Bronchial epithelial cell (primary cell): ENCODE measurements at places on chromosomes 7 and 10. TPM values are rescaled to one million over a fixed set of nuclear protein-coding genes. Genes with fewer than 3 reads are reported as not detected.
A peak's percentile ranks its signal among the peaks of the same experiment; 100 is the strongest.

- peak; percentile 35 for DNase-seq
These were observed 30.9 kb downstream of the LAMB1 start for GRCh38 chr7:107972075-107972482.

DNA sequence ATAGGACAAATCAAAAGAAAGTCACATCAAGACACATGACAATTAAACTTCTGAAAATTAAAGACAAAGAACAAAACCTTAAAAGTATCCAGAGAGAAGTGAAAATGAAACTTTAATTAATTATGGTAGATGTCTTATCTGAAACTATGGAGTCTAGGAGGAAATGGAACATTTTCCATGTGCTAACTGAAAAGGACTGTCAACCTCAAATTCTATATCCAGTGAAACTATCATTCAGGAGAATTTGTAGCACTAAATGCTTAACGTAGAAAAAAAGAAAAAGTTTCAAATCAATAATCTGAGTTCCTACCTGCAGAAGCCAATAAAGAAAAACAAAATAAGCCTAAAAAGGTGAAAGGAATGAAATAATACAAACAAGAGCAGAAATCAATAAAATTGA lies 33.1 kb upstream of the C10orf71 start:
- DNase-seq = no peak

- peak; percentile 53 for DNase-seq
These were observed 11.1 kb upstream of the CRTAC1 start for GRCh38 chr10:98041352-98042043.

DNA sequence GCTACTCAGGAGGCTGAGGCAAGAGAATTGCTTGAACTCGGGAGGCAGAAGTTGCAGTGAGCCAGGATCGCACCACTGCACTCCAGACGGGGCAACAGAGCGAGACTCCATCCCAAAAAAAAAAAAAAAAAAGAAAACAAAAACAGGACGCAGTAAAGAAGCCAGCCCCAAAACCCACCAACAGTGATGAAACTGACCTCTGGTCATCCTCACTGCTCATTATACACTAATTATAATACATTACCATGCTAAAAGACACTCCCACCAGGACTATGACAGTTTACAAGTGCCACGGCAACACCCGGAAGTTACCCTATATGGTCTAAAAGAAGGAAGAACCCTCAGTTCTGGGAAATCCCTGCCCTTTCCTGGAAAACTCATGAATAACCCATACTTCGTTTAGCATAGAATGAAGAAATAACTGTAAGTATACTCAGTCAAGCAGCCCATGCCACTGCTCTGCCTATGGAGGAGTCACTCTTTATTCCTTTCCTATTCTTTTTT lies 40.0 kb upstream of the EIF4H start:
- peak; percentile 28 for DNase-seq

DNA sequence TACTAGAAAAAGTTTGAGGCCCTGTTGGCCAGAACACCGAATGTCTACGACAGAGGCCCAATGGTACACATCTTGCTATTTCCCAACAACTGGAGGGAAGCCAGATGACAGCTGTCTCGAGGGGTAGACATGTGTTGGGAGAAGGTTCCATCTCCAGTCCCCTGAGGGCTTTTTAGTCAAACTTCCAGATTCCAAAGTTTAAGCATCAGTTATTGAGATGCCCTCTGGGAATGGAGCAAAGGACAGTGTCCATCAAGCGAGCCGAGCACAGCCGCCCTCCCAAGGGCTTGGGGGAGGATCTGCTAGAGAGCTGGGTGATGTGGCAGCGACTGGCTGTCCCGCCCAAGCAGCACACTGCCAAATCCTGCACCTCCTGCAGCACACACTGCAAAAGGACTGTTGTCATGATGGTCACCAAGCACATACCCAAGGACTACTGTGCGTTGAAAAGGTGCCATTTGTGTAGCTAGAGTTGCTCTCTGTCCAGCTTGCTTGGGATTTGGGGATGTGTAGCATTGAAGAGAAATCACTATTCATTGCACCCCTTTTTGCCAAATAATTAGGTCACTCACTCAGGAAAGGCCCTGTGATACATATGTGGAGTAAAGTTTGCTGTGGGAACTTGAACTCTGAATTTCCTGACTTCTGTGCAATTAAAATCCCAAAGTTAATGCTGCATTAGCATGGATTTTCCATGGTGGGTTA lies 164.6 kb downstream of the TRIL start:
- DNase-seq = no peak

DNA sequence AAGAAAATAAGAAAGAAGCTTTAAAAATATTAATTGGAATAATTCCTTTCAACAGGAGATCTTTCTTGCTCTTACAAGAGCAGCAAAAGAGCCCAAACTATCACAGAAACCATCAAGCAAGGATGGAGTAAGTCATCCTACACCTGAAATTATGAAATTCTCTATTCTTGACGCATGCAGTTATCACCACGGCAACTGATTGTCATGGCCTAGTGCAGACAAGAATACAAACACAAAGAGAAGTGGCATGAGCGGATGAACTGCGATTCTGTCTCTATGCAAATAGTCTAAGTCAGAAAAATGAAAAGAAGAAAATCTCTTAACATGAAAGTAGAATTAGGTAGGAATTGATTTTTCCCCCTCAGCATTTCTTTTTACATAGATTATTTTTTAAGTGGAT lies 54.8 kb upstream of the SLC35B4 start:
- peak; percentile 67 for DNase-seq

DNA sequence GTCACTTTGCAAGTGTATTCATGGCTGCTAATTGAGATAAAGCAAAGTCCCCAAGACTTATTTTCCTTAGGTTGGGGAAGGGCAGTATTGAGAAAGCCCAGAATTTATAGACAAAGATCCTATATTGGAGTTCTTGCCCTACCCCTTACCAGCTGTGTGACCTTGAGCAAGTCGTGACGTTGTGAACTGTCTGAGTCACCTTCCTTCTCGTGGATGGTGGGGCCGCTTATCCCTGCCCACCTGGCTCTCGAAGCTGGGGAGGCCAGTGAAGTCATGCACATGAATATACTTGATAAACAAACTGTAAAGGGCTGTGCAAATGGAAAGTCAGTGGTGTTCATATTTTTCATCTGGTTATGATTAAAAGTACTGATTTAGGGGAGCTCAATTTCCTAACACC lies 127.4 kb downstream of the TACC2 start:
- peak; percentile 71 for DNase-seq

- peak; percentile 73 for DNase-seq
These were observed 27.7 kb downstream of the RNF32 start for GRCh38 chr7:156668130-156668741.

GRCh38 chr10:8444630-8445029 lies 390.1 kb downstream of the GATA3 start:
- no peak for DNase-seq

DNA sequence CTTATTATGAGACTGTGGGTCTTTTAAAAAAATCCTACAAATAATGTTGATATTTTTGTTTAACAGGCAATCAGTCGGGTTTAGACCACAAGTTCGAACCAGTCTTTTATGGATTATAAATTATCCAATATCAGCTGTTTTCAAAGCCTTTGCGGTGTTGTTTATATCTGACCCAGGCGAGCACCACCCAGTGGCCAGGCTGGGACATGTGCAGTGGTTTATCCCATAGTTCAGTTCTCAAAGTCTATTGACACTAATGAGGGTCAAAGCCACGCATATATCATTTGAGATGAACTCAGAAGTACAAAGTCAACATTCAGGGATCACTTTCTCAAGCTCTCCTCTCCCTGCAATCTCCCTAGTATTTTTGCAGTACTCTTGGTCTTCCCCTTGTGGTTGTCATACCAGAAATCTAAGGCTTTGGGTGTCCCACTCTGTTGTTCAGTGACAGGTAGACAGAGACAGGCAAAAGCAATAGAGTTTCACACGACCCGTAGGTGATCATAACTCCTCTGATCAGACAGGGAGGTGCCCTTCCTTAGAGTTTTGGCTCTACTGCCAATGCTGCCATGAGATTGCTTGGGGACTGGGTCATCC lies 117.4 kb upstream of the POM121L12 start:
- DNase-seq = peak; percentile 0

- no peak for DNase-seq
These were observed 31.3 kb downstream of the RABGEF1 start for GRCh38 chr7:66771795-66772194.

DNA sequence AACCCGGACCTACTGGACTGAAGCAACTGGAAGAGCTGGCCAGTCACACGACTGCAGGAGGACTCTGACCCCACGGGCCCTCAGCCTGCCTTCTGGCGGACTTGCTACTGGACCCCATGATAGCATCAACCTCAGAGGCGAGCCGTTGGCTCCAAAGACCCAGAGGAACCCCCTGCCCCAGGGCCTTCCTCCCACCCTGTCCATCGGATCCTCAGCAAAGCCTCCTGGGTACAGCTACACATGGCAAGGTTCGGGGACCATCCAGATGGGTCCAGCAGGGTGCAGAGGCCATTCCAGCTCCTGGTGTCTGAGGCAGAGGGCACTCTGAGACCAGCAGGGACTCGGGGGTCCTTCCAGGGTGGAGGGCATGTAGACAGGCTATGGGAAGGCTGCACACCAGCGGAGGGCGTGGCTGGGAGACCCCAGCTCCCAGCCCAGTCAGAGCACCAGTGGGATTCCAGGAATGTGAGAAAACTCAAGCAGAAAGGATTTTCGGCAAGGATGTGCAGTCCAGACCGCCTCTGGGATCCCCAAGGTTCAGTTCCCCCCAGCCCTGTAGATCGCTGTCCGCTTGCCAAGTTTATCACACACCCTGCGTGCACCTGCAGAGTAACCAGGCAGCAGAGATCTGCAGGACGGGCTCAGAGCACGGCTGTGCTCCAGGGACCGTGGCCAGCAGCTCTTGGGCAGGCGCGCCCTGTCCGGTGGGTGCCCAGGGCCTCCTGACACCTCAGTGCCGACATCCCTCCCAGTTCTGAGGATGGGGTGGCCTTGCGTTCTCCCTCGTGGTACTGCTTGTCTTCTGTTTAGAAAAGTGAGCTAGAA lies 89.8 kb upstream of the PPP2R2D start:
- DNase-seq = no peak

DNA sequence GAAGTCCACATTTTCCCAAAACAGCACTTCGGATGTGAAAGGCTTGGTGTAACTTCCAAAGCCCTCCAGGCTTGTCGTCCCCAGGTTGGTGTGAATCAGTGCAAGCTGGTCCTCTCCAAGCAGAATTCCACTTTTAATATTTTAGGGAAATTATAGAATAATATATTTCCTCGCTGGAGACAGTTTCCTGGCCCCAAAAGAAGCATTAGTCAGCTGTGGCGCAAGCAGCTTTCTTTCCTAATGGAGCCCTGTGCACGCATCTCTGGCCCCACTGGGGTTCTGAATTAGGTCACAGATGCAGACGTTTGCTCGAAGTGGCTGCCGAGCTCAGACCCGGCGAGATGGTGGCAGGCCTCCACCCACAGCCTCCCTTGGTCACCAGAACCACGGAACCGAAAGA lies 33.3 kb upstream of the MNX1 start:
- DNase-seq = no peak

GRCh38 chr7:36614959-36615358 lies 109.3 kb downstream of the AOAH start:
- no peak for DNase-seq

DNA sequence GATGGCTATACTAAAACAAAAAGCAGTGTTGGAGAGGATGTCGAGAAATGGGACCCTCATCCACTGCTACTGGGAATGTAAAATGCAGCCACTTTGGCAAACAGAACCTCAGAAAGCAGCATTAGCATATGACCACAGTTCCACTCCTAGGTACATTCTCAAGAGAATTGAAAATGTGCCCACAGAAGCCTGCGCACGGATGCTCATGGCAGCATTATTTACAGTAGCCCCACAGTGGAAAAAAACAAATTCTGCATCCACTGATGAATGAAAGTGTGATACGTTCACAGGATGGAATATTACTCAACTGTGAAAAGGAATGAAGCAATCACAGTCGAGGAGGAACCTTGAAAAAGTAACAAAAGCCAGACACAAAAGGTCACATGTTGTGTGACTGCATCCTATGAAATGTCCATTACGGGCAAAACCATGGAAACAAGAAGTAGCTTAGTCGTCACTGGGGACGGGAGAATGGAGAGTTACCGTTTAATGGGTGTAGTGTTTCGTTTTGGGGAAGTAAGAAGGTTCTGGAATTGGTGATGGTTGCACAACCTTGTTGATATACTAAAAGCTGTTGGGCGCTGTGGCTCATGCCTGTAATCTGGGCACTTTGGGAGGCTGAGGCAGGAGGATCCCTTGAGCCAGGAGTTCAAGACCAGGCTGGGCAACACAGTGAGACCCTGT lies 2.5 kb upstream of the UPK3B start:
- peak; percentile 8 for DNase-seq

DNA sequence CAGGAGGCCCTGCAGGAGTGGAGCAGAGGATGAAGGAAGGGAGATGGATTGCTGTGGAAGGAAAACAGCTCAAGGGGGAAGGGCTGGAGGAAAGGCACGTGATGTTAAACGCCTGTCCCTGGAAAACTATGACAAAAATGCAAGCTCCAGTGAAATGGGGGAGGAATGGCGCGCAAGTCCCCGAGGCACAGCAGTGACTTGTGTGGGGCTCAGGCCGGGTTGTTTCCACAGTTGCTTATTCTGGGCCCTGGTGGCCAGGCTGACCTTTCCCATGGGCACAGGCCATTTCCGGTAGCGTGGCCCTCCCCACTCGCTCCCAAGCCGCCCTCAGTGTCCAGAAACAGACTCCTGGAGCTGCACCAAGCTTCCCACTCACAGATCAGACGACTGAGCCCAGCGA lies 68.1 kb upstream of the PDGFA start:
- no peak for DNase-seq

DNA sequence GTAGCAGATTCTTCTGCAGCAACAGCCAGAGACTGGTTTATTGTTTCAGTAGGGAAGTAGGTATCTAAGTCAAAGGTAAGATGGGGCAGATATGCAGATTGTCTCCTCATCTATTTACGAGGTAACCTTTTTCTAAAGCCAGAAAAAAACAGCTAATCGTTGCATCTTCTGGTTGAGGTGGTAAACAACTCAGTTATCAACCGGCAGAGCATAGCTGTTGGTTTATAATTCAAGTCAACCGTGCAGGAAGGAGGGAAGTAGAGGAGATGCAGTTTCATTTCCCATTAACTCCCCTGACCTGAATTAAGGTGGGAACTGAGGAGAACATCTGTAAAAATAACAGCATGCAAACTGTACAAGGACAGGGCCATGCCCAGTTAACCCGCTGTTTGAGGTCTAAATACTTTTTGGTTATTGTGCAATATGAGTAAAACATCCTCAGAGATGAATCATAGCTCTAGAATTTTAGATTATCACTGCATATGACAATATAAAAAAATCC lies 156.5 kb upstream of the ITGB1 start:
- DNase-seq = peak; percentile 70

The PRLHR gene
- total RNA-seq = not detected in 2 replicates

The BLOC1S2 gene
- total RNA-seq = 107 and 131 TPM in 2 replicates

The TMEM270 gene
- total RNA-seq = not detected in 2 replicates

The GPC2 gene
- total RNA-seq = 1.0 and 1.3 TPM in 2 replicates

The ANKRD7 gene
- total RNA-seq = 0.26 TPM in 2 replicates

The UROS gene
- 17.4 and 20.5 TPM in 2 replicates for total RNA-seq

The CALCR gene
- total RNA-seq = not detected in 2 replicates

The SAP25 gene
- not detected in 2 replicates for total RNA-seq
